ENCODE measurements at places on chromosomes 4 and X.
A peak's percentile ranks its signal among the peaks of the same experiment; 100 is the strongest.

- no peak overlapping the region for H3K4me3 ChIP-seq
- no peak overlapping the region for H3K27ac ChIP-seq
- no peak for DNase-seq
- H3K36me3 ChIP-seq: no peaks in the 10 kb centered on the region
These were observed 72.7 kb upstream of the BOD1L1 start for GRCh38 chr4:13700021-13700857.

DNA sequence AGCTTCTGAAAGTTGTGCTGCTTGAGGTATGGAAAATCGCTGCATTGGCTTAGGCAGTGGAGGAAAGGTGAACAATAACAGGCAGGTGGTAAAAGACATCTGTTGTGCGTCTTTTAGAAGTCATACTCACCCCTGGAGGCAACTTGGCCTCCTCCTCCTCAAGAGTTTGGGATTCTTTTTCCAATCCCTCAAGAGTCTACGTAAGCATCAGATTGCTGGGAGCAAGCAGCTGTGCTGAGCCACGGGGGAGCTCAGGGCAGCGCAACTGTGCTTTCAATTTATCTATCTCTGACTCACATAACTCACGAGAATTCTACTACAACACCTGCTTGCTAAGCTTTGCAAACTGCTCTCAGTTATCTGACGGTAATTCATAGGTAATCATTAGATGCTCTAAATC, 6.4 kb upstream of the RBMX2 start:
- DNase-seq: no peak
- no peaks in the 10 kb centered on the region for H3K4me1 ChIP-seq
- H3K4me3 ChIP-seq: no peak overlapping the region
- H3K27me3 ChIP-seq: peaks cover 40% of the 10 kb centered on the region
- H3K36me3 ChIP-seq: no peaks in the 10 kb centered on the region

GRCh38 chr4:121200795-121201472, 36.8 kb upstream of the TNIP3 start:
- no peaks in the 10 kb centered on the region for H3K36me3 ChIP-seq
- peaks cover 25% of the 10 kb centered on the region for H3K4me1 ChIP-seq
- H3K27me3 ChIP-seq: peaks cover 7% of the 10 kb centered on the region
- peak overlapping the region; percentile 51 for H3K4me3 ChIP-seq

GRCh38 chr4:52850406-52851124, 11.6 kb upstream of the RASL11B start:
- no peaks in the 10 kb centered on the region for H3K4me1 ChIP-seq
- no peak overlapping the region for H3K27ac ChIP-seq
- H3K27me3 ChIP-seq: no peaks in the 10 kb centered on the region
- no peak overlapping the region for H3K4me3 ChIP-seq

DNA sequence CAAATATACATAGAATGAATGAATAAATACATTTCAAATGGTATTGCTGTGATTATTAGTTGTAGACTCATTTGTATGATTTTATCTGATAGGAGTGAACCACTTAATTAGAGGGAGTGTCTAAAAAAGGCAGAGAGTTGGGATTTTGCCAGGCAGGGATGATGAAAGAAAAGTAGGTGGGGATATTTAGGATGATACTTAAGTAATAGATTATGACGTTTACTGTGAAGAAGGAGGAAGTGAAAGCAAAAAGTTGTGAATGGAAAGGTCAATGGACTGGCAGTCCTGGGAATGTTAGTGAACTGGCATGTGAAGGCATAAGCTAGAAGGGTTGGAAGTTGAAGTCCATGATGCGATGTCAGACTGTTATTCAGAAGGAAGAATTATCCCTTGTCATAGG, 917.1 kb downstream of the RAPGEF2 start:
- no peak overlapping the region for H3K4me3 ChIP-seq
- peaks cover 6% of the 10 kb centered on the region for H3K36me3 ChIP-seq
- H3K4me1 ChIP-seq: no peaks in the 10 kb centered on the region
- DNase-seq: no peak
- H3K27me3 ChIP-seq: no peaks in the 10 kb centered on the region

DNA sequence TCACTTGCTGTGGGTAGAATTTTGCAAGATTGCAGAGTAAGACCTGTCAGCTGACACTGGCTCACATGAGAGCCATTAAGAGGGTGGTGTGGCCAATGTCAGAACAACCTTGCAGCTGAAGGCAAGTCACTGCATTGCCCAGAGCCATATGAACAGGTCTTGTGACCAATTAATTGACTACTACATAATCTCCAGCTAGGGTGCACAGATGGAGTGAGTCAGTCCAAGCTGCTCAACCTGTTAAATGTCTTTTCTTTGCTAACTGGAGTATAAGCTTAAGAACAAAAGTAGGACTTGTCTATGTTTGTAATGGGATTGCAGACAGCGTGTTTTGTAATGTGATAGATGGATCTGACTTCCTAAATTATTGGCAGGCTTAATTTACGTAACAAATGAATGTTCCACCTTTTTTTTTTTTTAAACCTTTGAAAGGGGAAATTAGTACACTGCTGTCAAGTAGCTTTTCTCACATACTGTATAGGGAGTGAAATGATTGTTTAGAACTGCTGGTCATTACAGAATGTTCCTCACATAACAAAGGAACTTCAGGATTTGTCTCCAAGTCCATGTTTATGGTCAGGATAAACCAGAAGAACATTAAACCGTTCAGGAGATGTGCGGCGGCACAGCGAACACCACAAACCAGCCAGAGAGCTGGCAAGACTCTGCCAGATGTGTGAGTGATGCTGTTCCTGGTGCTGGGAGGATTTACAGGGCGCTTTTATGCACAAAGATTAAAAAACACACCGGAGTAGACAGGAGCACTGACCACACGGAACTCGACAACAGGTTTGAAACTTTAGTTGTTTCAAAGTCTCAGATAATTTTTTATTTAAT, 37.0 kb downstream of the FNIP2 start:
- no peak overlapping the region for H3K4me3 ChIP-seq
- H3K36me3 ChIP-seq: no peaks in the 10 kb centered on the region
- peaks cover 53% of the 10 kb centered on the region for H3K4me1 ChIP-seq

DNA sequence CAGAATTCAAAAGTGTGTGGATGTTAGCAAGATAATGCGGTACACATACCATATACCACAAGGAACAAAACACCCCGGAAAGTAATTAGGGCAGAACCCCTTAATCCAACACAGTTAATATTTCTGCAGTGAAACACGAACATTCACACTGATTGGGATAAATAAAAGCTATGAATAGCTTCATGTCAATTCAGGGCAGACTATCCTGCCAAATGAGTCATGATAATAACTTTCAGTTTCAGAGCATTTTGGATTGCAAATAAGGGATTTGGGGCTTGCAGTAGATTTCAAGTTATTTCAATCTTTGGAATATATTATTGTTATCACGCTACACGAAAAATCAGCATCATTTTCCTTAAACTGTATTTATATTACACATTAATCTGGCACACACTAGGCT, 24.3 kb downstream of the IRF2 start:
- no peaks in the 10 kb centered on the region for H3K27me3 ChIP-seq
- H3K4me3 ChIP-seq: peak overlapping the region; percentile 83
- DNase-seq: no peak
- peaks cover 7% of the 10 kb centered on the region for H3K36me3 ChIP-seq
- H3K4me1 ChIP-seq: peaks cover 71% of the 10 kb centered on the region
- peak overlapping the region; percentile 88 for H3K27ac ChIP-seq

GRCh38 chr4:113106108-113106507, 56.7 kb downstream of the ANK2 start:
- DNase-seq: no peak
- H3K4me3 ChIP-seq: no peak overlapping the region
- no peaks in the 10 kb centered on the region for H3K36me3 ChIP-seq

GRCh38 chr4:16233569-16234177, 7.4 kb upstream of the TAPT1 start:
- no peak overlapping the region for H3K4me3 ChIP-seq
- H3K36me3 ChIP-seq: no peaks in the 10 kb centered on the region
- H3K27ac ChIP-seq: no peak overlapping the region
- H3K27me3 ChIP-seq: peaks cover 10% of the 10 kb centered on the region
- no peaks in the 10 kb centered on the region for H3K4me1 ChIP-seq

GRCh38 chr4:151853034-151853433, 92.2 kb upstream of the GATB start:
- DNase-seq: no peak
- H3K27me3 ChIP-seq: peaks cover 29% of the 10 kb centered on the region
- no peak overlapping the region for H3K27ac ChIP-seq

- H3K36me3 ChIP-seq: no peaks in the 10 kb centered on the region
- H3K27me3 ChIP-seq: peaks cover 53% of the 10 kb centered on the region
These were observed 807 bp downstream of the HMX1 start for GRCh38 chr4:8870647-8871416.

DNA sequence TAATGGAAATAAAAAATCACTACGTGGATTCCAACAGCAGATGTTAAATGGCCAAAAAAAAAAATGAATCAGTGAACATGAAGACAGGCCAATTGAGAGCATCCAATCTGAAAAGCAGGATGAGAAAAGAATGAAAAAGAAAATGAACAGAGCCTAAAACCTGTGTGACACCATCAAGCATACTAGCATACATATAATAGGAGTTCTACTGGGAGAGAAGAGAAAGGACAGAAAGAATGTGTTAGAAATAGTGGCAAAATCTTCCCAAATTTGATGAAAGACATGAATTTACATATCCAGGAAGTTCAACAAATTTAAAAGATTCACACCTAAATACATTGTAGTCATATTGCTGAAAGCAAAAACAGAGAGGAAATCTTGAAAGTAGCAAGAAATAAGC, 76.4 kb downstream of the CCDC160 start:
- no peak overlapping the region for H3K27ac ChIP-seq
- peaks cover 12% of the 10 kb centered on the region for H3K36me3 ChIP-seq
- H3K4me3 ChIP-seq: no peak overlapping the region
- H3K27me3 ChIP-seq: peaks cover 25% of the 10 kb centered on the region

DNA sequence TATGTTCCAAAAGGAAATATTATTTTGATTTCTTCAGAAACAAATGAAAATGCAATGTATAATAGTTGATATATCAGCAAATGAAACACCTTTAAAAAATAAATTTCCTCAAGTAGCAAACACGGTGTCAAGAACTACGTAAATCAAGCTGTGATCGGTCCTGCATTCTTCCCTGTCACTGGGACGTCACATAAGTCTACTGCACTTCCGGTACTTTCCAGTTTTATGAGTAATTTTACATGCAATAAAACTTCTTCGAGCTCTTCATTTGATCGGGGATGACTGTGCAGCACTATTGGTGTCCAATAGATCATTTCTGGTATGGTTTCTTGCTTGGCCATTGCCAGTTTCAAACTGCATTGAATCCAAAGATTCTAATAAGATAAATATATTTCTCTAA, 114.0 kb upstream of the VEGFC start:
- no peaks in the 10 kb centered on the region for H3K27me3 ChIP-seq
- no peak for DNase-seq
- no peaks in the 10 kb centered on the region for H3K4me1 ChIP-seq
- no peak overlapping the region for H3K27ac ChIP-seq
- no peak overlapping the region for H3K4me3 ChIP-seq

GRCh38 chrX:85379174-85379907, at the start of gene POF1B:
Gene POF1B, minus strand, starts transcription at chrX:85379665. Its CDS starts 211 bp downstream, at chrX:85379454.
- H3K36me3 ChIP-seq: no peaks in the 10 kb centered on the region
- H3K27me3 ChIP-seq: no peaks in the 10 kb centered on the region
- H3K27ac ChIP-seq: no peak within 1 kb of the TSS
- no peak for DNase-seq

DNA sequence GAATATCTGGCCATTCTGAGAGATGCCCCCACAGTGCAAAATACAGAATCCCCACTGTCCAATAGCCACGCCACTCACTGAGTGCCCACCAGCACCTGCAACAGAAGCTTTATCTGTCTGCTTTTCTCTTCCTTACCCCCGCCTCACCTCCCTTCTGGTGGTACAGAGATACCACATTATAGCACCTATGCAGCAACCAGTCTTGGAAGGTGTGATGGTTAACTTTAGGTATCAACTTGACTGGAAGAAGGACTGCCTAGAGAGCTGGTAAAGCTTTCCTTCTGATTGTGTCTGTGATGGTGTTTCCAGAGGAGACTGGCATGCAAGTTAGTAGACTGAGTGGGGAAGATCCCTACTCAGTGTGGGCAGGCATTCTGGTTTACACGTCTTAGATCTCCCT, 61.8 kb upstream of the TXK start:
- H3K27me3 ChIP-seq: peaks cover 3% of the 10 kb centered on the region
- no peak for DNase-seq
- H3K4me1 ChIP-seq: peaks cover 23% of the 10 kb centered on the region
- peak overlapping the region; percentile 32 for H3K4me3 ChIP-seq
- H3K36me3 ChIP-seq: no peaks in the 10 kb centered on the region

GRCh38 chr4:48939785-48940184, 33.2 kb upstream of the OCIAD2 start:
- H3K27me3 ChIP-seq: peaks cover 23% of the 10 kb centered on the region
- H3K4me3 ChIP-seq: no peak overlapping the region
- peaks cover 4% of the 10 kb centered on the region for H3K4me1 ChIP-seq
- H3K27ac ChIP-seq: no peak overlapping the region
- DNase-seq: no peak
- no peaks in the 10 kb centered on the region for H3K36me3 ChIP-seq

DNA sequence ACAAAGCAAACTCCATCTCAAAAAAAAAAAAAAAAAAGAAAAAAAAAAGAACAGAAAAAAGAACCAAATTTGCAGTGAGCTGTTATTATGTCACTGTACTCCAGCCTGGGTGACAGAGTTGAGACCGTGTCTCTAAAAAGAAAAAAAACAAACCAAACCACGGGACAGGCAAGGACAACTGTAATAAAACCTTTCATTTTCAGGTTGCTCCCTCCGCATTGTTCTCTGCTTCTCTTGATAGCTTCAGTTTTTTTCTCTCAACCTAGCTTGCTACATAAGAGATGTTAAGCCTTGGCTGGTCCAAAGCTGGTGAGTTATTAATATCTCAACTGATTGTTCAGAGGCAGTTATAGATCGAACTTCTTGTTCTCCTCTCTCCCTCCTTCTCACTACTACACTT, 23.1 kb upstream of the ELF2 start:
- no peak overlapping the region for H3K4me3 ChIP-seq
- H3K27ac ChIP-seq: no peak overlapping the region
- DNase-seq: no peak
- H3K4me1 ChIP-seq: no peaks in the 10 kb centered on the region
- no peaks in the 10 kb centered on the region for H3K36me3 ChIP-seq

- no peaks in the 10 kb centered on the region for H3K27me3 ChIP-seq
- H3K4me3 ChIP-seq: no peak overlapping the region
- peaks cover 9% of the 10 kb centered on the region for H3K36me3 ChIP-seq
- no peak for DNase-seq
These were observed 5.8 kb downstream of the MAEA start for GRCh38 chr4:1295405-1296055.

- DNase-seq: no peak
- H3K4me3 ChIP-seq: no peak overlapping the region
- peaks cover 12% of the 10 kb centered on the region for H3K27me3 ChIP-seq
- H3K27ac ChIP-seq: no peak overlapping the region
- H3K4me1 ChIP-seq: peaks cover 3% of the 10 kb centered on the region
These were observed 469.2 kb upstream of the DIPK2B start for GRCh38 chrX:45669715-45670340.

- no peak overlapping the region for H3K4me3 ChIP-seq
- no peaks in the 10 kb centered on the region for H3K36me3 ChIP-seq
- DNase-seq: no peak
- H3K4me1 ChIP-seq: no peaks in the 10 kb centered on the region
- no peaks in the 10 kb centered on the region for H3K27me3 ChIP-seq
- H3K27ac ChIP-seq: no peak overlapping the region
These were observed 457.2 kb downstream of the NLGN4X start for GRCh38 chrX:5771441-5771840.

GRCh38 chr4:169295822-169296221, 25.1 kb upstream of the SH3RF1 start:
- H3K4me3 ChIP-seq: no peak overlapping the region
- peaks cover 36% of the 10 kb centered on the region for H3K27me3 ChIP-seq
- peaks cover 6% of the 10 kb centered on the region for H3K4me1 ChIP-seq
- peaks cover 4% of the 10 kb centered on the region for H3K36me3 ChIP-seq
